Esophagus squamous epithelium (tissue), 5 donors: ENCODE measurements at places on chromosomes 11 and 22. TPM values are rescaled to one million over a fixed set of nuclear protein-coding genes. Genes with fewer than 3 reads are reported as not detected.

GRCh38 chr11:67615728-67616430, 9.1 kb downstream of the NDUFV1 start:
- no peak for DNase-seq
- peaks cover 29% of the 10 kb centered on the region for H3K4me1 ChIP-seq

DNA sequence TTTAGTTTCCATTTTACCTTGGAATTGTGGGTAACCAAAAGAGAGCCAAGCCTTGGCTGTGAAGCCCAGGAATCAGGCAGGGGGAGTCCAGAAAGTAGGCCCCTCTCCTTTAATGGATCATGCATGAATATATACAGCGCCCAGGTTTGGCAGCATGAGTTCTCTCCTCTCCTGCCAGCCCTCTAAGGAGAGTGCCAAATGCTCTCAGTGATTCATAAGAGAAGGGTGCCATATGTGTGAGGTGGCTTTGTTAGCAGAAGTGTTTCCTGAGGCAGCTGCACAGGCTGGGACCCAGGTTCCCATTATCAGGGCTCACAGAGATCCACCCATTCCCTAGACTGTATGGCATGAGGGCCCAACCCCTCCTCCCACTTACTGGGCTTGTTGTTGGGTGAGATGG, 52.3 kb upstream of the SCUBE2 start:
- no peak overlapping the region for H3K27ac ChIP-seq
- H3K4me3 ChIP-seq, result no peak overlapping the region
- peaks cover 62% of the 10 kb centered on the region for H3K4me1 ChIP-seq
- peaks cover 19% of the 10 kb centered on the region for H3K36me3 ChIP-seq

DNA sequence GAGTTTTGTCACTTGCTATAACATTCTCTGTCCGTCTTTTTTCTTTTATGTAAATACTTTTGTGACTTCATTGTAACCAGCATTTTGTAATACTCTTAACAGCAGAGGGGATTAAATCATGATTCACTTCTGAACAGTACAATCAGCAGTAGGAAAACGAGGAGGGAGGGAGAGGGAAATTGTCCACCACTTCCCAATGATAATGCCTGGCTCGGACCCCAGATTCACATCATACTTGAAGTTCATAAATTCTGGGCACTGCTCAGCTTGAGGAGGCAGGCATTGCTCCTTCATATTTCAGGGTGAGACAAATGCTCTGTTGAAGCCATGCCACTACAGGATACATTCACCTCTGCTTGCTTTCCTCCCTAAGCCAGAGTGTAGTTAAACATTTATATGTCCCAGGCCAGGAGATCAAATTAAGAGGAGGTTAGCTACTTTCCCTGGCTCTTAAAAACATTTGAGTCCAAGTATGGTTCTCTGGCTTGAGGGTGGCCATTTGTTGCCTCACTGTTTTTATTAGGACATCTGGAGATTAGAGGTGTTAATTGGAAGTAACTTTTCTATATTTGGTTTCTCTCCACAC, 129.0 kb upstream of the LDLRAD3 start:
- H3K4me1 ChIP-seq, result peaks cover 5% of the 10 kb centered on the region
- no peaks in the 10 kb centered on the region for H3K36me3 ChIP-seq
- H3K27me3 ChIP-seq, result no peaks in the 10 kb centered on the region
- H3K4me3 ChIP-seq, result no peak overlapping the region
- no peak overlapping the region for H3K27ac ChIP-seq
- no peak for DNase-seq

Gene EWSR1
- 138 TPM for total RNA-seq

DNA sequence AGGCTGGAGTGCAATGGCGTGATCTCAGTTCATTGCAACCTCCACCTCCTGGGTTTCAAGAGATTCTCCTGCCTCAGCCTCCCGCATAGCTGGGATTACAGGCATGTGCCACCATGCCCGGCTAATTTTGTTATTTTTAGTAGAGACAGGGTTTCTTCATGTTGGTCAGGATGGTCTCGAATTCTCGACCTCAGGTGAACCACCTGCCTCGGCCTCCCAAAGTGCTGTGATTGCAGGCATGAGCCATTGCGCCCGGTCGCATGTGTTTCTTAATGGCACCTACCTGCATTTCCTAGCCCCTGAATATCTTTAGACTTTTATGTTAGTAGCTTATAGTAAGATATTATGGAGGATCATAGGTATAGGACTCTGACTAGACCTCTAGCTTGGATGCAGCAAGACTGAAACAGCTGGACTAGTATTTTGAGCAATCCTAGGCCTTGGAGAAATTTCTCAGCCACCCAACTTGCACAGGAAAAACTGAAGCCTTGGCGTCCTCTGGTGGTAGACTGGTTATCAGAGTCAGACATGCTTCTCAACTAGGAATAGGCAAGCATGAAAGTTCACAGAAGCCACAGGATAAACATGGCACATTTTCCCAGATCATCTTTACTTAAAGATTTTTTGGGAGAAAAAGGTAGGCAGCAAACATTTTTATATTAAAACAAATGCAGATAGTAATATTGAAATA, 22.7 kb upstream of the C1QTNF4 start:
- no peaks in the 10 kb centered on the region for H3K4me1 ChIP-seq
- H3K27me3 ChIP-seq, result no peaks in the 10 kb centered on the region
- no peak for DNase-seq
- H3K27ac ChIP-seq, result no peak overlapping the region

- no peaks in the 10 kb centered on the region for H3K36me3 ChIP-seq
- peaks cover 52% of the 10 kb centered on the region for H3K4me1 ChIP-seq
- no peak for DNase-seq
- H3K4me3 ChIP-seq, result peak within 1 kb of the TSS; percentile 31
- H3K27me3 ChIP-seq, result no peaks in the 10 kb centered on the region
These were observed at the start of gene PLA2G3 for GRCh38 chr22:31139866-31140716. TSS of gene PLA2G3 (minus strand) at chr22:31140508. CDS start at chr22:31140354, 154 bp downstream.

- no peak overlapping the region for H3K4me3 ChIP-seq
- H3K27ac ChIP-seq, result no peak overlapping the region
- no peak for DNase-seq
- peaks cover 94% of the 10 kb centered on the region for H3K36me3 ChIP-seq
- no peaks in the 10 kb centered on the region for H3K27me3 ChIP-seq
These were observed 37.0 kb downstream of the CYB5R2 start for GRCh38 chr11:7636350-7636749.

DNA sequence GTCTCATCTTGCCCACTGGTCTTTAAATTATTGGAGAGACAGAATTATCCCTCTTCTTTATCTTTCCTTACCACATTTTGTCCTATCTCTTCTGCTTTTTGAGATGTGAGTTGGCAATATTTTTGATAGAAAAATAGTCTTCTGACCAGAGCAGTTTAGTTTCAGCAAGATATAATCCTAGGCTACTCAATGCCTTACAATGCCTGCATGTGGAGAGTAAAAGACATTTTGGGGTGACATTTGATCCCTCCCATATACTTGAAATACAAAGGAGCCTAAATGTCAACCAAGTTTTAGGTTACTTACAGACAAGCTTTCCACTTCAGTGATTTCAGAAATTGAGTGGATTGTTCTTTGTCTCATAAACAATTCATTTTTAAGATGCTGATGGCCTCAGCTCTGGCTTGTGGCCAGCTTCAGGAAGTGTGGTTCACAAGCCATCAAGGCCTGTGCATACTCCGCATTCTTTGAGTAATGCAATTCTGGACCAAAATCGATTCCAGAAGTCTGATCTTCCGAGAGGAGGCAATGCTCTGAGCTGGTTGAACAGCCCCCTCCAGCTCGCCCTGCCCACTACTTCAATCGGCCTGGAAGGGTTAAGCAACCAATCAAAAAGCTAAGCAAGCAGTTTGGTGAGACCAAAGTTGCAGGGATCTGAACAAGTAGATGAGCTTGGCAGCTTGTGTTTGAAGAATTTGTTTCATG, 274.4 kb downstream of the BLID start:
- H3K4me1 ChIP-seq, result peaks cover 4% of the 10 kb centered on the region
- DNase-seq, result no peak
- no peak overlapping the region for H3K27ac ChIP-seq
- no peaks in the 10 kb centered on the region for H3K36me3 ChIP-seq

GRCh38 chr11:77267962-77268361, 33.5 kb downstream of the GDPD4 start:
- H3K4me1 ChIP-seq, result no peaks in the 10 kb centered on the region
- peaks cover 6% of the 10 kb centered on the region for H3K27me3 ChIP-seq
- no peak overlapping the region for H3K4me3 ChIP-seq
- no peaks in the 10 kb centered on the region for H3K36me3 ChIP-seq
- DNase-seq, result no peak
- H3K27ac ChIP-seq, result no peak overlapping the region

DNA sequence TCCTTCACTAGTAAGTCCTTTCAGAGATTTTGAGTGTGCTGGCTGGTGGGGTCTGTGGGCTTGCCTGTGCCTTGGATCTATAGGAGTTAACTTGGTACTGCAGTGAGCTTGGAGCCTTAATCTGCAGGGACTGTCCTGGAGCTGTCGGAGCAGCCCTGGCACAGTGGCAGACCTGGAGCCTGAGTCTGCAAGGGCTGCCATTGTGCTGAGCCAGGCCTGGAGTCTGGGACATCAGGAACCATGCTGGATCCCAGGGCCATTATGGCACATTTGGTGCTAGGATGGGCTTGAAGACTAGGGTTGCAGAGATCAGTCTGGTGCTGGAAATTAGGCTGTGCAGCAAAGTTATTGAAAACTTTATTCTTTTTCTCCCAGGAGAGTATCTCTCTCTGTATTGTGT, 665.4 kb downstream of the METTL15 start:
- no peak overlapping the region for H3K27ac ChIP-seq
- H3K4me3 ChIP-seq, result no peak overlapping the region
- H3K36me3 ChIP-seq, result no peaks in the 10 kb centered on the region
- no peaks in the 10 kb centered on the region for H3K27me3 ChIP-seq
- H3K4me1 ChIP-seq, result no peaks in the 10 kb centered on the region
- DNase-seq, result no peak

DNA sequence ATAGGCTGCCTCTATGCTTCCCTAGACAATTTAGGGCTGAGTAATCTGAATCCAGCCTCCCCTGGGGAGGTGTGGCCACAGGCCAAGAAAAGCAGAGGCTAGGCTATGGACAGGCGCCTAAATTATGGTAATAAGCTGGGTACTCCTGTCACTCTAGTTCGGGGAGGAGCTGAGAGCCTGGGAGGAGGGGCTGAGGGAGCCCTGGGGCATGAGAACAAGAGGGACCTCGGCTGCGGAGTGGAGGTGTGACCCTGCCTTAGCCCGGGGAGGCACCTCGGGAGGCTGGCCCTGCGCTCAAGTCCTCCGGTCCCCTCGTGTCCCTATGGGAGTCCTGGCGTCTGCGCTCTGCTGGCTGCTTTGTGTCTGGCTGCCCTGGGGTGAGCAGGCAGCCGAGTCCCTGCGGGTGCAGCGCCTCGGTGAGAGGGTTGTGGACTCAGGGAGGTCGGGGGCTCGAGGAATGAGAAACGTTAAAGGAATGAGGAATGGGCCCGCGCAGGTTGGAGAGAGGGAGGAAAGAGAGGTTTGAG, at the start of gene OTOG:
Gene OTOG (plus strand): TSS at position 209 of the 527 bp plus-strand sequence. CDS start 114 bp downstream, at position 323.
- H3K27ac ChIP-seq, result no peak within 1 kb of the TSS
- H3K4me3 ChIP-seq, result no peak within 1 kb of the TSS
- no peaks in the 10 kb centered on the region for H3K27me3 ChIP-seq
- H3K36me3 ChIP-seq, result no peaks in the 10 kb centered on the region
- H3K4me1 ChIP-seq, result no peaks in the 10 kb centered on the region
- DNase-seq, result no peak

Gene PAMR1
- 0.34 TPM for total RNA-seq

Gene CCDC73
- 0.18 TPM for total RNA-seq

GRCh38 chr11:102287964-102288724, 29.1 kb upstream of the BIRC3 start:
- peak overlapping the region; percentile 48 for H3K4me3 ChIP-seq
- no peaks in the 10 kb centered on the region for H3K27me3 ChIP-seq
- H3K4me1 ChIP-seq, result peaks cover 13% of the 10 kb centered on the region

Gene CSNK2A3
- 1.6 TPM for total RNA-seq

DNA sequence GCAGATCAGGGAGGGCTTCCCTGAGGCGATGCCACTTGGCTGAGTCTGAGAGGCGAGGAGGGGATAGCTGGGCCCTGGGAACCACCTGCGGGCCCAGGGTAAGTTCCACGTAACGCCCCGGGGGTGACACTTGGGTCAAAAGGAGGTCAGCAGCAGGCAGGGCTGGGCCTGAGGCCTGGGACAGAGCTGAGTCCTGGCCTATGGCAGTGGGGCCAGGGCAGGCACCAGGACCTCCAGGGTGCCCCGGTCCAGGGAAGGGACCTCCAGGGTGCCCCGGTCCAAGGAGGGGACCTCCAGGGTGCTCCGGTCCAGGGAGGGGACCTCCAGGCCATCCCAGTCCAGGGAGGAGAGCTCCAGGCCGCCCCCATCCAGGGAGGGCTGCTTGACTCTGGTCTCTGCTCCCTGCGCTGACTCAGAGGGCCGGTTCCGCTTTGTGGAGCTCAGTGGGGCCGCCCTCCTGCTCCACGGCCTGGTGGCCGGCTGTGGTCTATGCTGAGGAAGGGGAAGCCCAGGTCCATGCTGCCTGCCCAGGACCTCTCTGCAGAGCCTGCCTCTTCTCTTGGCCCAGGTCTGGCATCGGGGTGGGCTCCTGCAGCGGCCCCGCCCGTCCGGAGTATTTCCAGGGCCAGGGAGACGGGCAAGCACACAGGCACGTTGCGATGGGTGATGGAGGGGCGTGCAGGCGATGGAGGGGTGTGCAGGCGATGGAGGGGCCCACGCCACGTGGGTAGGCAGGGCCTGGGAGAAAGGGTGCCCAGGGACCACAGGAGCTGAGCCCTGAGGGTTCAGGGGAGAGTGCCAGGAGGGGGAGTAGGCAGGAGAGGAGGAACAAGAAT, 19.5 kb upstream of the WNT7B start:
- H3K36me3 ChIP-seq, result no peaks in the 10 kb centered on the region
- peaks cover 49% of the 10 kb centered on the region for H3K4me1 ChIP-seq
- no peaks in the 10 kb centered on the region for H3K27me3 ChIP-seq
- H3K4me3 ChIP-seq, result no peak overlapping the region

GRCh38 chr11:35841733-35842132, 102.1 kb upstream of the LDLRAD3 start:
- H3K27ac ChIP-seq, result no peak overlapping the region
- no peaks in the 10 kb centered on the region for H3K4me1 ChIP-seq
- DNase-seq, result no peak
- no peaks in the 10 kb centered on the region for H3K36me3 ChIP-seq

GRCh38 chr22:26169315-26170111, at the start of gene SEZ6L:
TSS of gene SEZ6L (plus strand) at chr22:26169462. CDS start at chr22:26169670, 208 bp downstream.
- peaks cover 16% of the 10 kb centered on the region for H3K27me3 ChIP-seq
- H3K27ac ChIP-seq, result no peak within 1 kb of the TSS
- peak within 1 kb of the TSS; percentile 18 for H3K4me3 ChIP-seq

- no peak overlapping the region for H3K27ac ChIP-seq
- no peaks in the 10 kb centered on the region for H3K36me3 ChIP-seq
- H3K27me3 ChIP-seq, result no peaks in the 10 kb centered on the region
- H3K4me3 ChIP-seq, result no peak overlapping the region
These were observed 10.2 kb downstream of the CKAP5 start for GRCh38 chr11:46835897-46836296.

Gene TH
- 0.76 TPM for total RNA-seq

Gene CD3D
- total RNA-seq, result 7.6 TPM

Gene MS4A12
- total RNA-seq, result not detected

Gene PRG3
- not detected for total RNA-seq

GRCh38 chr11:26964339-26964738, 29.6 kb upstream of the FIBIN start:
- H3K27ac ChIP-seq, result peak overlapping the region; percentile 23
- no peak overlapping the region for H3K4me3 ChIP-seq
- H3K27me3 ChIP-seq, result no peaks in the 10 kb centered on the region
- no peaks in the 10 kb centered on the region for H3K36me3 ChIP-seq
- no peak for DNase-seq

Gene BAIAP2L2
- 4.8 TPM for total RNA-seq

Gene OR52L1
- not detected for total RNA-seq
